SK-N-MC (cell line): ENCODE measurements at places on chromosomes 16 and 17.

GRCh38 chr17:66747578-66748275 lies 87.2 kb upstream of the CACNG5 start:
- DNase-seq: no peak

DNA sequence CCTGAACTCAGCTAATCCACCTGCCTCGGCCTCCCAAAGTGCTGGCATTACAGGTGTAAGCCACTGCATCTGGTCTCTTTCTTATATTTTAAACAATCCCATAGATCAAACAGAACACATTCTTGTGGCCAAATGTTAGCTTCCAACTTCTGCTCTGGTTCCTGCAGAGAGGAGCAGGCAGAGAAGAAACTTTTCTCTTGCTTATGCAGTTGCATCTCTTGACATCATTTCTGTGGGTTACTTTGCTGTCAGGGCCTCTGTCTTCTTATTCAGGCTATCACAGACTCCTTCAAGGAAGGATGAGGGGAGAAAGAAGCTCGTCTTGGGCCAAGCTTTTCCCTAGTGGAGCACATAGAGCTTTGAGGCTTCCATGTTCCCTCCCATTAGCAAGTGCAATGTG lies 7.8 kb downstream of the HSD17B2 start:
- no peak for DNase-seq

DNA sequence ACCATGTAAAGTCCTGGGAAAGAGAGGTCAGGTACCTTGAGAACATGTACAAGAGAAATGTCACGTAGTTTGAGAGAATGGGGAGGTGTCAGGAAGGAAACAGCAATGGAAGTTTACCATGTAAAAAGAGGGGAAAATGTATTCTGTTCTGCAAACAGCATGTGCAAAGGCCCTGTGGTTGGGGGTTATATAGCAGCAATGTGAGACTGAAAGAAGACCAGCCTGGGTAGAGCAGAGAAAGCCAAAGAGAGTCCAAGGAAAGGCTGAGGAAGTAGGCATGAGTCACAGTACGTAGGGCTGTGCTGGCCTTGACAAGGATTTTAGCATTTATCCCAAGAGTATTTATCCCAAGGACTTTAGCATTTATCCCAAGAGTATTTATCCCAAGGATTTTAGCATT lies 141.3 kb upstream of the CACNG3 start:
- DNase-seq: no peak

GRCh38 chr17:10731408-10731879 lies 1.6 kb upstream of the TMEM220 start:
- DNase-seq: no peak

GRCh38 chr16:85736921-85737320 lies 14.0 kb downstream of the C16orf74 start:
- no peak for DNase-seq

DNA sequence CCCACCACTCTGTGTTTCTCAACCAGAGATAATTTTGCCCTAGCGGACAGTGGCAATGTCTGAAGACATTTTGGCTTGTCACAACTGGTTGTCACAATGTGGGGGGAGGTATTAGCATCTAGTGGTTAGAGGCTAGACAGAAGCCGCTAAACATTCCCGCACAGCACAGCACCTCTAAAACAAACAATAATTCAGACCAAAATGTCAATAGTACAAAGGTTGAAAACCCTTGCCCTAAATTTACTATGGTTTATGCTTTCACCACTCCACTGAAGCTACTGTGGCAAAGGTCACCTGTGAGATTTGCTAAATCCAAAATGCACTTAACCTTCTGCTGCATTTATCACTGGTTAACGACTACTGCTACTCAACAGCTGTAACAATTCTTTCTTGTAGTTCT lies 14.1 kb downstream of the NUP88 start:
- DNase-seq: no peak

- no peak for DNase-seq
Observed at GRCh38 chr16:79618692-79619050, 18.1 kb upstream of the MAF start.

DNA sequence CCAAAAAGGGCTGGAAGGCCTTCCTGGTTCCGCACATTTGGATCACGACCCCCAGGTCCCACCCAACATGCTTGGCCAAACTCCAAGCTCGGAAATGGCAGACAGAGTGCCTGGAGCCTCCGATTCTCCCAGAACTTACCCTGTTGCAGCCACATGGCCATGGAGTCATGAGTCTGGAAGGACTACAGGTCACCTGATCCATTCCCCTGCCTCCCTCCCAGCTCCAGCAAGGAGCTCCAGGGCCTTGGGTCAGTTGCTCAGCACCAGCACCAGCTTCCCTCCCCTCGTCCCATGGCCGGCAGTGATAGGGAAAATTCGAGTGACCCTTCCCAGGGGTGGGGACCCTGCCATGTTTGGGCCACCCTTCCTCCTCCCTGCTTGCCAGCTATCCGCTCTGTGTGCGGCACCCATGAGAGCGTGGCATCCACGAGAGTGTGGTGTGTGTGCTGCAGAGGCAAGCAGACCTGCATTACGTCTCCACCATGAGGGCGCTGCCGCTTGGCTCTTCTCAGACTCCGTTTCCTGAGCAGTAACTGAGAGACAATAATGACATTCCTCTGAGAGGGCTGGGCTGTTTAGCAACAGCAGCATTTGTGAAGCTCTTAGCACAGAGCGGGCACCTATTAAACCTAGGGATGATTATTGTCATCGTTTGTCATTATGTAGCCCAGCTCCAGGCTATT lies 21.3 kb upstream of the RPL38 start:
- DNase-seq: no peak

DNA sequence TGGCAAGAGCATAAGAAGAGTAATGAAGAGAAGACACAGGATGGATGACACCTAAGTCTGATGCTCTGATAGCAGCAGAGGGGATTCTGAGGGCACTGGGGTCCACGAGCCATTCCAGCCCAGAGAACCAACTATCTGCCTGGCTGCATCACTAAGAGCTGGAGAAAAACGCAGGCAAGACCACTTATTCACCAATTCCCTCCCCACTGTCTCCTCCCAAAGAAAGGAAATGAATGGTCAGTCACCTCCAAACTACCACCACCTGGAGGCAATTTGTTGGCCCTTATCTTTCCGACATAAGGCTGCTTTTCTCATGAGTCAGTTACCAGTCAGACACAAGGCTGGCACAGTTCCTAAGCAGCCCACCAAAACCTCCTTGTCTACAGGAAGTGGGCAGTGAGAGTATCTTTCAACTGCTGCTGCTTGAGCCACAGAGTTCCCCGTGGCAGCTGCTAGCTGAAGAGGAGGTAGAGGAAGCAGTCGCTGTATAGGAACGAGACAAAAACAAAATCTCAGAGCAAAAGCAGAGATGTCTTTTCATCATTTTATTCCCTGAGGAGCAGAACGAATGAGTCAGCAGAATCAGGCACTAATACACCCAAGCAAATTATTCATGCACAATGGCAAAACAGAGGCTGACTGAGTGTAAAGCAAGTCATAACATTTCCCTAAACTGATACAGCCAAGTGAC lies 111.1 kb downstream of the SMG6 start:
- DNase-seq: no peak

DNA sequence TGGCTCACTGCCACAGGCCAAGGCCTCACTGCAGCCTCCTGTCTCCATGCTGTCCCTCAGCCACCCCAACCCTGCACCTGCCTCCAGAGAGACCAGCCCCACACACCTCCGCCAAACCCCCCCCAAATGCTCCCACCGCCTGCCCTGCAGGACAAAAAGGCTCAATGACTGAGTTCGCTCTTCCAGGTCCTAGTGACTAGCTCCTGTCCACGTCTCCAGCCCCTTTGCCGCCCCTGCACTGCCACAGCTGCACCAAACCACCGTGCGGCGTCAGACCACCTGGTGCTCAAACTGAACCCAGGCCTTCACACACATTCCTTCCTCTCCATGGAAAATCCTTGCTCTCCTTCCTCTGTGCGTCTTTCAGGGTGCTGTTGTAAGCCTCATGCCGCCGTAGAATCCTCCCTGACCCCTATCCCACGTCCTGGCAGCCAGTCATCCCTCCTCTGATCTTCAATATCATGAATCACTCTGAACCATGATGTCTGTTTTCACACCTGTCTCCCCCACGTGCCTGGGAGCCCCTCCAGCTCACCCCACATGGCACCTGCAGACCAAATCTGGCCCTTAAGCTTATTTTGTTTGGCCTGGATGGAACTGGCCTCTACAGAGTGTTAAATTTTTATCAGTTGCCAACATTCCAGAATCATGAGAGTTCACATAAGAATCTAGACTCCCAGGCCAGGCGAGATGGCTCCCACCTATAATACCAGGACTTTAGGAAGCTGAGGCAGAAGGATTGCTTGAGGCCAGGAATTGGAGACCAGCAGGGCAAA lies 4.3 kb upstream of the GSG1L start:
- DNase-seq: no peak

- no peak for DNase-seq
Observed at GRCh38 chr16:17940584-17941364, 395.8 kb downstream of the NPIPA8 start.
